NCI-H1092 (cell line): ENCODE measurements at places on chromosomes 6 and 20.

- DNase-seq = no peak
Observed at GRCh38 chr6:83467620-83468036, 36.8 kb upstream of the ME1 start.

- DNase-seq = no peak
Observed at GRCh38 chr6:128694303-128695009, 174.1 kb upstream of the PTPRK start.

DNA sequence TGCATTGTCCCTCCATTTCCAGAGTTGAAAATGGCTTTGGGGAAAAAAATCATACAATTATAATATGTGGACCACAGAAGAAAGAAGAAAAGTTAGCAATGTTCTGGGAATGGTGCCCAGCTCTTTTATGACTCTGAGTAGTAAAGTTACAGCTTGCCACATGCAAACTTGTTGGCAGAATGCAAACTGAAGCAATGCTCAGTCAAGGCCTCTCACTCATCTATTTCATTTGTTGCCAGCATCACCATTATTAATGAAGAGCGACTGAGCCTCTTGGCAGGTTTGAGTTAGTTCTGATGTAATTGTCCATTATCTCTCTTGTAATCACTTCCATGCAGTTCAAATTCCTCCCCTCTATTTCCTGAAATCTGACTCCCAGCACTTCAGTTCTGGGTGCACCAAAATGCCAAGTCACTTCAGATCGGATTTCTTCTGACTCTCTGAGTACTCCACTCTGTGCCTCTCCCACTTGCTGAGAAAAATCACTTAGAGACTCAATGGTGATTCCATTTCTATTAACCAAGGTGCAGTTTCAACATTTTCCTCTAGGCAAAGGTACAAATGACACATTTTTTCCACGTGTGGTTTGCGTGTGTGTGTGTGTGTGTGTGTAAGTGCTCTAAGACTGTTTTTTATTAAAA, 154.4 kb upstream of the STMND1 start:
- DNase-seq = no peak

GRCh38 chr6:63573899-63574553, 1.7 kb downstream of the LOC128125822 start:
- DNase-seq = no peak

DNA sequence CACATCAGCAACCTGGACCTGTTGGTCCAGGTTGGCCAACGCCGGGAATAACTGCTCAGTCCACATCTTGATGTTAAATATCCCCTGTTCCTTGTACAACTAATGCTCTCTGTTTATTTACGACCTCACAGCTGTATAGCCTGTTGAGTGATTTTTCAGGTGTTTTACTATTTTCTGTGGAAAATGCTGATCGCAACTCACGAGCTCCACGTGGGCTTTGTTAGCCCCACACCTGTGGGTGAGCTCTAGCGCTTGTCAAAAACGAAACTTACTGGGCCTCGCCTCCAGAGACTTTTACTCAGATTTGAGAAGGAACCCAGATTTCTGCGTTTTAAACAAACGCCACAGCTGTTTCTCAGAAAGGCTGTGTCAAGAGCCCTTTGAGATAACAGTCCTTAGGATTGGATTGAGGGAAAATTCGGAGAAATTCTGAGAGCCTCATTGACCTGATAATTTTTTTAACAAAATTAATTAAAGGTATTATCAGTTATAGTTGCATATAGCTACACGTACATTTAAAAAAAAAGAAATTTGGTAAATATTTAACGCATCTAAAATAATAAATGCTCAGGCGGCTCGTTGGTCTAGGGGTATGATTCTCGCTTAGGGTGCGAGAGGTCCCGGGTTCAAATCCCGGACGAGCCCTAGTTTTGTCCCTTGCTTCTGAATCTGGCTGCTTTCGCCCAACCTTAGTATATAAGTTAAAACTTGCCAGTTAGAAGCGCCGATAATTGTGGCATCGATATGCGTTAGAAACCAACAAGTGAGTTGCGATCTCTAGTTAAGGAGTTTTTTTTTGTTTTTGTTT, 16.7 kb downstream of the HMGN4 start:
- DNase-seq = no peak

DNA sequence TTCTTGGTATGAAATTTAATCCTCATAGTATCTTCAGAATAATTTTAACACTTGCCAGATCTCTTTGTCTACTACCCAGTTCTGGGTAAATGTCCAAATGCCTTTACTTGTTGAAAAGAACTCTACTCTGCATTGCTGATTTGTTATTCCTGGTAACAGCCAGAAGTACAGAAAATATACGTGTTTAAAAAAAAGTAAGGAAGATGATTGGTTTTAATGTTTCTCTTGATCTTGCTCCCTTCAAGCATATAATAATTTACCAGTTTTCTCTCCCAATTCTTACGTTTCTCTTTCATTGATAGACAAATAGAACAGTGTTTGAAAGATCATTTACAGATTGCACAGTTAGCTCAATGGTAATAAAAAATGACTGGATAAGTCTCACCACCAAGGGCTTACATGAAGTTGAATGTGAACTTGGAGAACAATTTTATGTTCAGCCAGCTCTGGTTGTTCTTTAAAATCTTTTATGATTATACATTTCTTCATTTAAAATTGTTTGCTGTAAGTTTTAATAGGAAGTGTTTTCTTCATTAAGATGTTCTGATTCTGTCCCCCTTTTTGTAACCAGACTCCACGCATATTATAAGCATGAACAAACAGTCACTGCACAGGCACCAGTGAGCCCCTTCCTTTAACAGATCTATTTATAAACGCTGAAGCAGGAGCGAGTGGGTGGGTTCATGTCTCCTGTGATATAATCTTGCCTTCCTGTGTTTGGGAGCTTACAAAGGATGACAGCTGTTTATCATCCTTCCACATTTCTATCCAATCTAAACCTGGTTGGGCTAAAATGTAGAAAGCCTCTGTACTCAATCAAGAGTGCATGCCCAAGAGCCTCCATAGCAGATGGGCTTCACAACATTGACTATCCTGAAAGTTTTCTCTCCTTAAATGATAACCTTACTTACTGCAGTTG, 299.5 kb downstream of the PRL start:
- no peak for DNase-seq

GRCh38 chr6:106751501-106752252, 122.3 kb downstream of the QRSL1 start:
- peak; percentile 53 for DNase-seq

- DNase-seq = no peak
Observed at GRCh38 chr6:125886914-125887313, 69.7 kb upstream of the HINT3 start.

DNA sequence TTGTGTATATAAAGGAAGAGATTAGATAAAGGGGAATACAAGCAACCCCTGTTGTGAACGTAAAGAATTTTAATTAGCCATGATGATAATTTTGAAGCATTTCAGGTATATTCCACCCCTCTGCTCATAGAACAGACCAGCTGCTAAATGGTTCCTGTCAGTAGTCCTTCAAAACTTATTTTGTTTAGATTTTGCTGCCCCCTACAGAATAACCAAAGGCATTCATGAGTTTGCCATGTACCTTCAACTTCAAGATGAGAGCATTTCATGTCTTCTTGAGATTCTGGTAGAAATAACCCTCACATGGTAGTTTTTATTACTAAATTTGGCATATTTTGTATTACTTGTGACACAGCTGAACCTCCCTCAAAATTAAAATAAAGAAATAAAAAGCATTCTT, 1586.7 kb downstream of the HACE1 start:
- DNase-seq = no peak

GRCh38 chr6:3584606-3585005, 127.8 kb upstream of the SLC22A23 start:
- DNase-seq = no peak

DNA sequence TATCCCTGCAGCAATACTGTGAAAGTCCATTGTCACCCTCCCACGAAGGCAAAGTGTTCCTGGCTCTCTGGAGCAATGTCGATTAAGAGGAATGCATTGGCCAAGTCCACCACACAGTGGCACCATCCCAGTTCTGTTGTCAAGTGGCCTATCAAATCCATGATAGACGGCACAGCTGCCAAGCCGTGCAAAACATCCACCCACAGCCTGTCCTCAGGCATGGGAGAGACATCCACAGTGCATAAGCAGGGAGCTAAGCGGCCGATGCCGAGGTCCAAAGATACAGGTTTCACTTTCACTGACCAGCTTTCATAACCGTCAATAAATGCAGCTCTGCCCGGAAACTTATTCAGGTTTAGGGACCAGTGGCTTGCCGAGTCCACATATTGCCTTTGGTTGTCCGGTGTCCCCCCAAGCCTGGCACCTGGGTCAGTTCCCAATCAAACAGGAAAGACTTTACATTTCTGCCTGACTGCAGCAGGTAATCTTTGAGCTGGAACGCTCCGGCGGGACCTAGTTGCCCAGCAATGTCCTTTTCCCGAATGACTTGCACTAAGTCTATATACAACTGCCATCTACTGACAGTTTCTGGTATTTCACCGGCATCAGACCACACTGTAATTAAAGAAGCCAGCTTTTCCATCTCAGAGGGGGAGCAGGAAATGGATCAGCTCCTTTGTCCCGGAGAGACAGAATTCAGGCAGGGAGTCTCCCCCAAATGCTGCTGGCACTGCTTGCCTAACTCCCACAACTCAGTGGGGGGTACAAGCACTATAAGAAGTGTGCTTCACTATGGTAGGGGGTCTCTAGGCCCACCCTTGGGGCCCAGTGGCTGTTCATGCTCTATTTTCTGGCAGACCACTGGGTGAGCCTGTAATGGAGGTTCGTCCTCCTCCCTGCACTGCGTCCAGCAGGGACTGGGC, 6.3 kb downstream of the ZKSCAN3 start:
- peak; percentile 59 for DNase-seq

- DNase-seq = no peak
Observed at GRCh38 chr6:36358226-36358915, 21.7 kb upstream of the BNIP5 start.

DNA sequence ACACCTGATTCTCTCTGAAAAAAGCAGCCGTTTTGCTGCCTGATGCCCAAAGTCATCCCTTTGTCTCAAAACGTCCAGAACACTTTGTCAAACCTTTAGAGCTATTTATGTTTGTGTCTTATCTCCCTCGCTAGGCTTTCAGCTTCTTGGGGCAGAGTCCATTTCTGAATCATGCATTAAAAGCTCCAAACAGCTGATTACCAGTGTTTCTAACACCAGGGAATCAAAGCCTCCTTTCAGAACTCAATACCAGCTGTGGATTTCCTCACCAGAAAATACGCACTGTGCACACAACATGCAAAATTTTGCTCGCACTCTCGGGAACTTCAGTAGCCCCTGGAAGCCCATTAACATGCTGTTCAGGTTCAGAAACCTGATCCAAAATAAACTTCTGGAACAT, 333.3 kb downstream of the HACE1 start:
- peak; percentile 1 for DNase-seq

GRCh38 chr6:151772446-151772845, 35.0 kb upstream of the ESR1 start:
- DNase-seq = no peak

DNA sequence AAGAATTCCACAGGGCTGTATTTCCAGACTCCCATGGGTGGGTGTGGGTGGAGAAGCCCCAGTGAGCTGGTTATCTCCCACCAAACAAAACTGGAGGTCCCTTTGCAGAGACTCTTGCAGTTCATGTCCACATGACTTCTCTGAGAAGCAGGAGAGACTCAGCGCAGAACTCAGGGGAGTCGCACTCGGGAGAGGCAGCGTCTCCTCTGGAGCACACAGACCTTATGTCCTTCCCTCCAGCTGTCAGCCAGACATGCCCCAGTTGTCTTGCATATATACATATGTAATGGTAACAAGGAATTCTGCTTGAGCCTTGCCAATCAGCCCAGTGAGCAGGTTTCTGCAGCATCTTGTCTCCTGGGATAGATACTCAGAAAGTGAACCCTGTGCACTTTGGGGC, 23.8 kb downstream of the MYT1 start:
- DNase-seq = no peak

GRCh38 chr6:150194195-150194594, 51.4 kb downstream of the PPP1R14C start:
- no peak for DNase-seq

GRCh38 chr6:96974516-96974915, 50.0 kb downstream of the KLHL32 start:
- no peak for DNase-seq

DNA sequence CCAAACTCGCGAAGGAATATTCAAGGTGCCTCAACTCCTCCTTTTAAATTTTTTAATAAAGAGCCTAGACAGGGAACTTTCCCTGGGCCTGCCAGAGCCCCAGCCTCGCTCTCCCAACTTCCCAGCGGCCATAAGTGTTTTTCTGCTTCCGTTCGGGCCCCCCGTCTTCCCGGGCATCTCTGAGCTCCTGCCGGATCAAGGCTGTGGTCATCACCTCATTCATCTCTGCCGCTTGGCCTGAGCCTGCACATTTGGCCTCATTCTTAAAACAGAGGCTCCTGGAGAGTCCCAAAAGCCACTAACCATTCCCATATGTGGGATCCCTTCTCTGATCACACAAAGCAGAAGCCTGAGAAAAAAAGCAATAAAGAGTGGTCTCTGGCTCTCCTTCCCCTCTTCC, 969.1 kb upstream of the DEFB115 start:
- no peak for DNase-seq

- no peak for DNase-seq
Observed at GRCh38 chr20:63686492-63687321, 9.7 kb upstream of the TNFRSF6B start.

DNA sequence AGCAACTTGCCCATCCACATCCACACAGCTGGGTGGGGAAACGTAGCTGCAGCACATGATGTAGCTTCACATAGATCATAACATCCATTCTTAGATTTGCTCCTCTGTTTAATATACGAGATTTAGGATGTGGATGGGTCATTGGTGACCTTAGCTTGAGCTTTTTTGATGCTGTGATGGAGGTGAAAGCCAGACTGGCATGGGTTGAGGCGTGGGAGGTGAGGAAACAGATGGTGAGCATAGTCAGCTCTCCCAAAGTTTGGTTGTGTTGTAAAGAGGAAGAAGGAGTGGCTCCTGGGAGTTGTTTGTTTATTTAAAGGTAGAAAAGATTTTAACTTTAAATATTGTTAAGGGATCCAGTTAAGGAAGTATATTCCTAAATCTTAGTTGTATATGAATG, 5.3 kb downstream of the ARFGEF2 start:
- DNase-seq = no peak
